ENCODE measurements at places on chromosomes 1 and 21. TPM values are rescaled to one million over a fixed set of nuclear protein-coding genes. Genes with fewer than 3 reads are reported as not detected.

- no peak overlapping the region for H3K27ac ChIP-seq
- no peaks in the 10 kb centered on the region for H3K4me1 ChIP-seq
- no peak overlapping the region for H3K4me3 ChIP-seq
- no peak for DNase-seq
- no peaks in the 10 kb centered on the region for H3K36me3 ChIP-seq
These were observed 99.4 kb upstream of the EDN2 start for GRCh38 chr1:41583658-41584547.

DNA sequence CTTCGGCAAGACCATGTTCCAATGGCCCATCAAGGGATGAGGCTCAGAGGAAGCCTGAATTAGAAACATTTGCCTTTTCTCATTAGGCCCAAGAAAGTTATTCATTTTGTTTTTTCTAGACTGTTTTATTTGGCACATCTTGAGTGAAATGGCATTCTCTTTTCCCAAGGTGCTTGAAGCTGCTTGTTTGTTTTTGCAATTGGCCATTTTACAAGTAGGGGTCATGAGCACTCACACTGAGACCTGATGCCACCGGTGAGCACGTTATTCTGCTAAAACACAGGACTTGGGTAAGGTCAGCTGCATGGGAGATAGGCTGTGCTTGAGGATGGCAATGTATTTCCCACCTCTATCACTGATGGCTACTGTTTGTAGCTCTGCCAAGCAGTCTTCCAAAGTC is 128.1 kb downstream of the TBX15 start:
- H3K27me3 ChIP-seq: no peaks in the 10 kb centered on the region
- no peaks in the 10 kb centered on the region for H3K36me3 ChIP-seq
- DNase-seq: peak; percentile 42
- H3K4me3 ChIP-seq: no peak overlapping the region
- peaks cover 9% of the 10 kb centered on the region for H3K4me1 ChIP-seq
- no peak overlapping the region for H3K27ac ChIP-seq

- no peak for DNase-seq
- peaks cover 6% of the 10 kb centered on the region for H3K4me1 ChIP-seq
- no peaks in the 10 kb centered on the region for H3K27me3 ChIP-seq
- no peak overlapping the region for H3K4me3 ChIP-seq
- H3K36me3 ChIP-seq: no peaks in the 10 kb centered on the region
These were observed 13.9 kb upstream of the PRMT2 start for GRCh38 chr21:46621457-46622182.

GRCh38 chr1:99751877-99752504 is 14.4 kb downstream of the FRRS1 start:
- no peaks in the 10 kb centered on the region for H3K4me1 ChIP-seq
- H3K27ac ChIP-seq: no peak overlapping the region
- DNase-seq: no peak
- H3K4me3 ChIP-seq: no peak overlapping the region
- H3K27me3 ChIP-seq: no peaks in the 10 kb centered on the region

DNA sequence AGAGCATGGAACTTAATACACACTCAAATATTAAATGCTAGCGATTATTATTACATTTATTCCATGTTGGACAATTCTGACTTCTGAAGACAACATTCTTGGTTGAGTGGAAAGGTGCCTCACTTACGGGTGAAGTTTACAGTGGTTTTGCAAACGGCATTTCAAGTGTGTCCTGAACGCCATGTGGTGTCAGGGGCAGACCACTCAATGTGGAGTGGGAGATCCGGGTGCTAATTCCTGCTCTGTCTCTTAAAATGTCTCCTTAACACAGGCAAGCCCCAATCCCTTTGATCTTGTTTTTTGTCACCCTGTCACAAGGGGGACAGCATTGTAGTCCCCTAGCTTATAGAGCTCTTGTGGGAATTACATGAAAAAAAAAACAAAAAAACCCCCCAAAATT is 5.6 kb upstream of the TDRD10 start:
- DNase-seq: peak; percentile 38
- no peak overlapping the region for H3K4me3 ChIP-seq
- no peaks in the 10 kb centered on the region for H3K36me3 ChIP-seq
- no peaks in the 10 kb centered on the region for H3K27me3 ChIP-seq

DNA sequence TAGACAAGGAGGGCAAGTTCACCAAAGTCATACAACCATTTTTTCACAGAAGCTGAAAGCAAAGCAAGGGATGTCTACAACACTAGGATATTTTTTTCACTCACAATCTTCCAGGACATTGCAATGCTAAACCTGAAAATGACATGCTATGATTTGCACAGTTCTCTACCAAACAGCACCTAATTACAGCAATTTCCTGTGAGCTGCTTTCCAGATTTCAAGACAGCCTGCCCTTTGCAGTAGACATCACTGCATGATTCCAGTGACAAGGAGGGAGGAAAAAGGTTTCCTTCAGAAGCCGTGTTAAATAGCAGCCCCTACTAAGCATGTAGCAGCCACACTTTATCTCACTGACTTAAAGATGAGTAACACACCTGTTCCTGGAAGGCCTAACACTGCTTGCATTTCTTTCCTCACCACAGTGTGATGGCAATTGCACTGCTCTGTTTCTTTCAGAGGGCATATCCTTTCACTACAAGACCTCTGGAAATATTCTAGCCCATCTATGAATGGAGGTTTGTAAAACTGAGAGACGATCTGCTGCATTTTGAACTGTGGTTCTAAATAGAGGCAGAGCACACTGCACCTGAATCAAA is 97.1 kb downstream of the DUSP10 start:
- no peaks in the 10 kb centered on the region for H3K27me3 ChIP-seq
- no peak for DNase-seq
- H3K27ac ChIP-seq: no peak overlapping the region
- no peaks in the 10 kb centered on the region for H3K36me3 ChIP-seq
- H3K4me1 ChIP-seq: no peaks in the 10 kb centered on the region
- no peak overlapping the region for H3K4me3 ChIP-seq

GRCh38 chr1:8226747-8227146 is 91.2 kb upstream of the SLC45A1 start:
- no peaks in the 10 kb centered on the region for H3K4me1 ChIP-seq
- no peak overlapping the region for H3K27ac ChIP-seq
- H3K4me3 ChIP-seq: no peak overlapping the region
- H3K27me3 ChIP-seq: no peaks in the 10 kb centered on the region
- no peak for DNase-seq
- no peaks in the 10 kb centered on the region for H3K36me3 ChIP-seq

OTUD3 gene
- 8.2 TPM for total RNA-seq

DNA sequence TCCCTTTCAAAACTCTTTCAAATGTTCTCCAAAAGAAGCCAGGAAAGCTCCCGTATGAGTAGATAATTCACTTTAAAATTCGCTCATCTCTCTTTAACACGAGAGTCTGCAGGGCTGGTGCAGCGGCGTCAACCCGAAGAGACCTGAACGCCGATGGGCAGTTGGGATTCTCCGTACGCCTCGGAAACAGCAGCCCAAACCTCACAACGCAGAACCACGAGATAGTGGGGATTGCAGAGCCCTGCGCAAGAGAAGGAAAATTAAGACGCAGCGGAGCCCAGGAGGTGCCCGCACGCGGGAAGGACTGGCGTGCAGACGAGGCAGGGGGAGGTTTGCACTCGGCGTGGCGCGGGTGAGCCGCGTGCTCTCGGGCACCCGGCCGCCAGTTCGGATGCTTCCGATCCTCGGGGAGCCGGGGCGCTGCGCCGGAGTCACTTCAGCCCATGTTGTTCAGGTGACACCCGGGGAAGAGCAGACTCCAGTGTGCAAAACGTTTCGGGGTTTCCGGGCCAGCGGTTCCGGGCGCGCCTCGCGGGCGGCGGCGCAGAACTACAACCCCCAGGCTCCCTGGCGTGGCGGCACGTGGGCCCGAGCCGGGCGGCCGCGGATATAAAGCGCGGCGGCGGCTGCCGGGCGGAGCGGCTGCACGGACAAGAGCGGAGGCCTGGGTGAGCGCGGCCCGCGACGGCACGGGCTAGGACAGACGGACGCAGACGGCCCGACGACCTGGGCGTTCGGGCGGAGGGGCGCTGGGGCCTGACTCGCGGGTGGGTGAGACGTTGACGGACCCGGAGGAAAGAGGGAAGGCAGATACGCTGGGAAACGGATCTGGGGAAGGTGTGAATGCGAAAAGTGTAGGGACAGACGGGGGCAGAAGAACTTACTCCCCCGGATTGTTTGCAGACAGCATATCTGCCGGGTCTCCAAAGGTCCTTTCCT is at the start of gene NPL:
TSS of gene NPL (plus strand) at position 636 of the 939 bp plus-strand sequence. CDS start 4,599 bp downstream, outside the sequence.
- no peak within 1 kb of the TSS for H3K27ac ChIP-seq
- DNase-seq: peak; percentile 78
- peaks cover 10% of the 10 kb centered on the region for H3K4me1 ChIP-seq
- peak within 1 kb of the TSS; percentile 49 for H3K4me3 ChIP-seq

DNA sequence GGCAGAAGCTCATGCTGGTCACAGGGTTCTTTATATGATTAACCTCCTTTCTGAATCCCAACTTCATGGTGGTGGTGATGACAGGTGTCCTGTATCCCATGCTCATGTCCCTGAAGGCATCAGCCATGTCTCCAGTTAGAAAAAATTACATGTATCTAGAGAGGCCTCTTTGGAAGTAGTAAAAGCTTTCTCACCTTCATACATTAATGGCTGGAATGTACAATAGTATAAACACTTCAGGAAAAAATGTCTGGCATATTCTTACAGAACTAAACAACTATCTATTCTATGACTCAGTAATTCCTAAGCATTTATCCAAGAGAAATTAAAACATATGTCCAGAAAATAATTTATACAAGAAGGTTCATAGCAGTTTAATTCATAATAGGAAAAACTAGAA is 34.0 kb downstream of the ADAM30 start:
- H3K27me3 ChIP-seq: no peaks in the 10 kb centered on the region
- DNase-seq: no peak
- H3K4me1 ChIP-seq: no peaks in the 10 kb centered on the region
- H3K4me3 ChIP-seq: no peak overlapping the region
- H3K36me3 ChIP-seq: no peaks in the 10 kb centered on the region

LCE1A gene
- total RNA-seq: not detected

SPATC1L gene
- total RNA-seq: 9.0 TPM

DNA sequence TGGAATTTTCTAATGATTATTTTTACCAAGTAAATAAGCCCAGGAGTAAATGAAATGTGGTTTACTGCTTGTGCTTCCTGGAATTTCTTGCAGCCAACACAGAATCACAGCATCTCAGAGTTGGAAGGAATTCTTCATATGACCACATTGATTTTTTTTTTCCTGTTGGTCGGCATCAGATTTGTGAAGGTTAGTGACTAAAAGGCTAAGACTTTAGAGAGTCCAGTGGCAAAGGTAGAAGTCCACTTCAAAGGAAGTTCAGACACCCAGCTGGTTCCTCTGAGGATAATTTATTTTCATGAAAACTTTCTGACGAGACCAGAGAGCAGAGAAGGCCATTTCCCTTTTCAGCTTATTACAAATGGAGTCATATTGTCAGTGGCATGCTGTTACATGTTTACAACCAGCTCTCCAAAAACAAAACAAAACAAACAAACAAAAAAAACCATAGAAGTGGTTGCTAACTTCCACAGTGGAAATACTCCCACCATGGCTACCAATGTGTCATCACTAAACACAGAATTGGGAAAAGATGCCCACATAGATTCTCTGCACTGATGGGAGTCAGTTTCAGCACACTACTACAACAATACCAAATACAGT is 77.2 kb upstream of the CDC42BPA start:
- H3K4me1 ChIP-seq: no peaks in the 10 kb centered on the region
- no peak overlapping the region for H3K27ac ChIP-seq
- no peak for DNase-seq
- H3K36me3 ChIP-seq: no peaks in the 10 kb centered on the region
- no peak overlapping the region for H3K4me3 ChIP-seq
- H3K27me3 ChIP-seq: no peaks in the 10 kb centered on the region

RAB25 gene
- total RNA-seq: 65.9 TPM

DNA sequence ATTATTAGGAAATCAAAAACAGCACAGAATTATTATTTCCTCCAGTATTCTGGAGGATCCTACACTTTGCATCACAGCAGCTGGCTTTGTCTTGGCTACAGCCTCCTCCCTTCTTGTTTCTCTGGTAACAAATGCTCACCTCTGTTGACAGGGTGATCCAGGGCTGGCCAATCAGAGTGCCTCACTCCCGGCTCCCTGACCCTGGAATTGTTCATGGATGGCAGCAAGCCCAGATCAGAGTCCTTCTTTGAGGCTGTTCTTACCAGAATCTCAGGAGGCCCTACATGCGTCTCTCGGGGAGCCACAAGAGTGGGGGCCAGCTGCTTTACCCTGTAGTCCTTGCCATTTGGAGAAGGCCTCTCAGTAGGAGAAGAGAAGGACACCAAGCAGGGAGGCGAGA is 48.4 kb upstream of the IGSF5 start:
- no peaks in the 10 kb centered on the region for H3K4me1 ChIP-seq

DCST2 gene
- total RNA-seq: 0.33 TPM

AMY1A gene
- total RNA-seq: not detected

UBE2Q1 gene
- 28.9 TPM for total RNA-seq

C1orf21 gene
- 30.6 TPM for total RNA-seq

DNA sequence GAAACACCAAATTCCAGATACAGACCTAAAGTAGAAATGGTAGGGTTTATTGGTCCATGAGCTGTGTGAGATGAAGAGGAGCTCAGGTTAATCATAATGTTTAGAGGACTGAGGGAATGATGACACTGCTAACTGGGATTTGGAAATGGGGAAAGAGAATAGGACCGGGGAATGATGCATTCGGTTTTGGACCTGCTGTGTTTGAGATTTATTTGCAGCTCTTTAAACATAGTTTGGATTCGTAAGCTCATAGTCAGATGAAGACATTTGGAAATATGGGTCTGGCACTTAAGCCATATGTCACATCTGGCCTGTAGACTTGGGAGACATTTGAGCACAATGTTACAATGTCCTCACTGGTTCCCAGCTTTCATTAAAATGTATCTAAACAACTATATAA is 127.9 kb upstream of the DUSP10 start:
- H3K36me3 ChIP-seq: no peaks in the 10 kb centered on the region
- no peak overlapping the region for H3K27ac ChIP-seq
- no peaks in the 10 kb centered on the region for H3K4me1 ChIP-seq
- no peak for DNase-seq

- H3K36me3 ChIP-seq: no peaks in the 10 kb centered on the region
- no peaks in the 10 kb centered on the region for H3K27me3 ChIP-seq
- DNase-seq: no peak
- no peak overlapping the region for H3K4me3 ChIP-seq
- H3K4me1 ChIP-seq: no peaks in the 10 kb centered on the region
These were observed 20.7 kb downstream of the TRIM33 start for GRCh38 chr1:114490274-114490693.

RIMKLA gene
- total RNA-seq: 0.67 TPM

OLIG2 gene
- total RNA-seq: not detected

- DNase-seq: peak; percentile 40
- H3K27ac ChIP-seq: no peak overlapping the region
- no peaks in the 10 kb centered on the region for H3K36me3 ChIP-seq
- H3K27me3 ChIP-seq: no peaks in the 10 kb centered on the region
- H3K4me3 ChIP-seq: no peak overlapping the region
These were observed 137.5 kb downstream of the NOS1AP start for GRCh38 chr1:162206749-162207635.

All from thyroid gland (tissue), 4 donors.